CD8-positive, alpha-beta memory T cell (primary cell): ENCODE measurements at places on chromosomes 4 and X. TPM values are rescaled to one million over a fixed set of nuclear protein-coding genes. Genes with fewer than 3 reads are reported as not detected.

Gene ABCG2
- total RNA-seq, result 1.4 TPM

Gene MSL3
- total RNA-seq, result 34.6 TPM

Gene FAT1
- total RNA-seq, result not detected

Gene TKTL2
- not detected for total RNA-seq

GRCh38 chr4:146033149-146033548 lies 94.5 kb upstream of the ZNF827 start:
- no peak overlapping the region for H3K4me3 ChIP-seq
- no peaks in the 10 kb centered on the region for H3K36me3 ChIP-seq
- H3K4me1 ChIP-seq, result no peaks in the 10 kb centered on the region
- peaks cover 3% of the 10 kb centered on the region for H3K27me3 ChIP-seq
- no peak for DNase-seq

GRCh38 chrX:128616933-128617332 lies 564.7 kb upstream of the ACTRT1 start:
- no peaks in the 10 kb centered on the region for H3K4me1 ChIP-seq
- H3K27me3 ChIP-seq, result no peaks in the 10 kb centered on the region
- H3K27ac ChIP-seq, result no peak overlapping the region
- no peak overlapping the region for H3K4me3 ChIP-seq

DNA sequence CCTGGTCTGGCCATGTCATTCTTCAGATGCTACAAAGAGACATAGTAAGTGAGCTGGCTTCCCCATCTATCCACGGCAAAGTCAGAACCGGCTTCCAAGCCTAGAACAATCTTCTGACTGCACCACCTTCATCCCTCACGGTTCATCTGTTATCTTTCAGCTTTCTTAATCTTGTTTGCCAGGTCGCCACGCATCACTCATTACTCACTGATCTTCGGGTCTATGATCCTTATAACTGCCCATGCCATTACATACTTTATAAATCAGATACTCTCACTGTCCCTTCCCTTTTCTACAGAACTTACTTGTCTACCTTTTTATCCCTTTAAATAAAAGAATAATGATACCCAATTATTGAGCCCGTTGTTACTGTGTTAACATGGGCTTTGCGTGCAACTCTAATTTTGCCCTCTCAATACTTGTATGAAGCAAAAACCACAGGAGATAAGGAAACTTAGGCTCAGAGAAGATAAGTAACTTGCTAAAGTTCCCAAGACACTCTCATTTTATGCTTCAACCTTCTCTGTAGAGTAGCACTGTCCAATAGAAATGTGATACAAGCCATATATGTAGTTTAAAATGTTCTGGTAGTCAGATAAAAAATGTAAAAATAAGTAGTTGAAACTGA lies 171.7 kb downstream of the AMELX start:
- no peak overlapping the region for H3K27ac ChIP-seq
- H3K4me1 ChIP-seq, result no peaks in the 10 kb centered on the region
- H3K36me3 ChIP-seq, result no peaks in the 10 kb centered on the region
- H3K27me3 ChIP-seq, result no peaks in the 10 kb centered on the region

GRCh38 chr4:69568787-69569186 lies 70.7 kb downstream of the UGT2A2 start:
- no peaks in the 10 kb centered on the region for H3K4me1 ChIP-seq
- no peak overlapping the region for H3K27ac ChIP-seq
- no peak for DNase-seq
- no peaks in the 10 kb centered on the region for H3K36me3 ChIP-seq

- no peak overlapping the region for H3K4me3 ChIP-seq
These were observed 406.5 kb downstream of the RPA4 start for GRCh38 chrX:97290199-97290598.

- no peak overlapping the region for H3K4me3 ChIP-seq
- no peaks in the 10 kb centered on the region for H3K36me3 ChIP-seq
- H3K27ac ChIP-seq, result no peak overlapping the region
- H3K27me3 ChIP-seq, result no peaks in the 10 kb centered on the region
- DNase-seq, result no peak
These were observed 35.1 kb downstream of the FBXO8 start for GRCh38 chr4:174248407-174248806.

DNA sequence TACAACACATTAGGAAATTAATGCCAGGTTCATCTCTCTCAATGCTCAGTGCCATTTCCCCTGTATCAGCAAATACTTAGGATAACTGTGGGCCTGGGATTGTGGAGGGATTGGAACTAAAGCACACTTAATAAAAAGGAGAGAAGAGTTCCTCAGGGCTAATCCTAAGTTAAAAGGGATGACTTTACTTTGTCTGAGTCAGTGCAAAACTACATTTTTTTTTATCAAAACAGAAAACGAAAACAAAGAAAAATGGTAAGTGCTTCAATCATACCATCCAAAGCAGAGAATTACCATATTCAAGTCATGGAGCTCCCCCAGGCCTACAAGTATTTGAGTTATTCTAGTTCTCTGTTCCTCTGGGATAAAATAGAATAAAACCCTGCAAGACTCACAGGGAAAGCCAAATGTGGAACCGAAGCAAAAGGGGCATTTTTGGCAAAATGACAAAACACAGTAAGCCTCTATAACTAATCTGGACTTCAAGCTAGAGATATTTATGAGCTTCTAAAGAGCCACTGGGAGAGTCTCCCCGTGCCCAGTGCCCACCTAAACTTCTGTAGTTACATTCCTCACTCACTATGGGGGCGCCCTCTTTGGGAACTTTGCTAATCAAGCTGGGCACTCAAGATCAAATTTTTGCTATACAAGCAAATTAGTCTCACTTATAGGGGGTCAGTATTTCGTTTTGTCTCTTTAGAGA lies 53.4 kb downstream of the PALLD start:
- no peak overlapping the region for H3K27ac ChIP-seq
- no peaks in the 10 kb centered on the region for H3K36me3 ChIP-seq
- DNase-seq, result no peak
- no peaks in the 10 kb centered on the region for H3K27me3 ChIP-seq
- no peak overlapping the region for H3K4me3 ChIP-seq

DNA sequence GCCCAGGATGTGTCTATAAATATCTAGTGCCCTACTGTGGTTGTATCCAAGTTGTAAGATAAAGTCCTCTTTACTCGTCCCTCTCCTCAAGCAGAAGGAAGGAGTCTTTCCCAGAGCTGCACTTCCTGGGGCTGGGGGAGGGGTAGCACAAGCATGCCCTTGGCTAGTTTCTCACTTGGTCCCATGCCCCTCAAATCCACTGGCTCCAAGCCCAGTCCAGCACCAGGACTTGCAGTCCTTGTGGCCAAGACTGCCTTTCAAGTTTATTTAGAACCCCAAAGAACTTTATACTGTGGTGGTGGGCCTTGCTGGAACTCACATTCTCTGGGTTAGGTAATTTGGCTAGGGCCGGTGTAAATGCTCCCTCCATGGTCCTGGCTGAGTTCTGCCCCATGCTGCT lies 43.2 kb upstream of the SLC10A4 start:
- H3K4me1 ChIP-seq, result no peaks in the 10 kb centered on the region
- H3K27ac ChIP-seq, result no peak overlapping the region
- H3K36me3 ChIP-seq, result no peaks in the 10 kb centered on the region
- H3K4me3 ChIP-seq, result no peak overlapping the region
- no peaks in the 10 kb centered on the region for H3K27me3 ChIP-seq

DNA sequence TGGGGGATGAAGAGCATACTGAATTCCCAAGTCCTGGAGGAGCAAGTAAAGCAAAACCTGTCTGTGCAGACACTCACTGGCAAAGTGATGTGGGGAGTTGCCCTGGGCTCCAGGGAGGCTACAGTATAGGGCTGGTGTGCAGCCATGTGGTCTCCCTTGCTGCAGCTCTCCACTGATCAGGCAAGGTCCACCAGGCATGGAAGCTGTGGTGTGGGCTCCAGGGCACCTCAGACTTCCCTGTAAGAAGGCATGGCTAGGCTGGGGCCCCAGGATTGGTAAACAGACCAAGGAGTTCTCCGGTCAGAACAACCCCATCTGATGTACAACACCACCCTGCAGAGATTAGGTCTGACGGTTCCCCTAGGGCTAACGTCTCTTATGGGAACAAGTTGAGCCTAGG lies 241.9 kb upstream of the NDST4 start:
- no peak overlapping the region for H3K27ac ChIP-seq
- H3K4me3 ChIP-seq, result no peak overlapping the region
- H3K4me1 ChIP-seq, result no peaks in the 10 kb centered on the region
- no peaks in the 10 kb centered on the region for H3K36me3 ChIP-seq

DNA sequence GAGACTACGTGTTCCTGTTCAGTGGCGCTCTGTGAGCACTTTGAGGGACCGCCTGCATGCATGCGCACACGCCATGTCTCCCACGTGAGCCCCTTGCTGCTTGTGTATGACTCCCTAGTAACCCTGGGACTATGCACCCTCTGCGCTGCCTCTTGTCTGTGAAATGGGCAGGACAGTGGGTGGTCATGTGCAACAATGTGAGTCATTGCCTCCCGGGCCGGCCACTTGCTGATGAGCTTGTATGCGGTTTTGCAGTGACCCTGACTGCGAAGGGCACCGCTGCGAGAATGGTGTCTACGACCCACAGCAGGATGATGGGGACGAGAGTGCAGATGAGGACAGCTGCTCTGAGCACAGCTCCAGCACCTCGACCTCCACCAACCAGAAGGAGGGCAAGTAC lies 61.4 kb downstream of the TNIP2 start:
- H3K27me3 ChIP-seq, result no peaks in the 10 kb centered on the region
- DNase-seq, result no peak
- H3K4me3 ChIP-seq, result no peak overlapping the region
- no peak overlapping the region for H3K27ac ChIP-seq
- peaks cover 62% of the 10 kb centered on the region for H3K36me3 ChIP-seq

GRCh38 chr4:71980976-71981375 lies 50.8 kb upstream of the NPFFR2 start:
- H3K27me3 ChIP-seq, result no peaks in the 10 kb centered on the region
- H3K4me1 ChIP-seq, result no peaks in the 10 kb centered on the region
- H3K4me3 ChIP-seq, result no peak overlapping the region
- H3K36me3 ChIP-seq, result no peaks in the 10 kb centered on the region
- no peak for DNase-seq
